Esophagus squamous epithelium (tissue), 5 donors: ENCODE measurements at places on chromosomes 11 and 22. TPM values are rescaled to one million over a fixed set of nuclear protein-coding genes. Genes with fewer than 3 reads are reported as not detected.

Gene MMP3
- not detected for total RNA-seq

GRCh38 chr11:68570691-68571090 lies 110.1 kb downstream of the PPP6R3 start:
- H3K36me3 ChIP-seq: peaks cover 100% of the 10 kb centered on the region
- no peak overlapping the region for H3K27ac ChIP-seq
- H3K4me3 ChIP-seq: no peak overlapping the region
- no peak for DNase-seq
- no peaks in the 10 kb centered on the region for H3K27me3 ChIP-seq
- no peaks in the 10 kb centered on the region for H3K4me1 ChIP-seq

- H3K27me3 ChIP-seq: no peaks in the 10 kb centered on the region
- no peaks in the 10 kb centered on the region for H3K4me1 ChIP-seq
- DNase-seq: no peak
These were observed 2.8 kb upstream of the HBE1 start for GRCh38 chr11:5272395-5273017.

GRCh38 chr11:29449281-29450074 lies 567.4 kb downstream of the KCNA4 start:
- H3K36me3 ChIP-seq: no peaks in the 10 kb centered on the region
- H3K4me1 ChIP-seq: no peaks in the 10 kb centered on the region
- no peak overlapping the region for H3K4me3 ChIP-seq
- no peaks in the 10 kb centered on the region for H3K27me3 ChIP-seq

- no peak overlapping the region for H3K4me3 ChIP-seq
- H3K36me3 ChIP-seq: no peaks in the 10 kb centered on the region
- no peak overlapping the region for H3K27ac ChIP-seq
These were observed 126.3 kb upstream of the CARD18 start for GRCh38 chr11:105265845-105266244.

DNA sequence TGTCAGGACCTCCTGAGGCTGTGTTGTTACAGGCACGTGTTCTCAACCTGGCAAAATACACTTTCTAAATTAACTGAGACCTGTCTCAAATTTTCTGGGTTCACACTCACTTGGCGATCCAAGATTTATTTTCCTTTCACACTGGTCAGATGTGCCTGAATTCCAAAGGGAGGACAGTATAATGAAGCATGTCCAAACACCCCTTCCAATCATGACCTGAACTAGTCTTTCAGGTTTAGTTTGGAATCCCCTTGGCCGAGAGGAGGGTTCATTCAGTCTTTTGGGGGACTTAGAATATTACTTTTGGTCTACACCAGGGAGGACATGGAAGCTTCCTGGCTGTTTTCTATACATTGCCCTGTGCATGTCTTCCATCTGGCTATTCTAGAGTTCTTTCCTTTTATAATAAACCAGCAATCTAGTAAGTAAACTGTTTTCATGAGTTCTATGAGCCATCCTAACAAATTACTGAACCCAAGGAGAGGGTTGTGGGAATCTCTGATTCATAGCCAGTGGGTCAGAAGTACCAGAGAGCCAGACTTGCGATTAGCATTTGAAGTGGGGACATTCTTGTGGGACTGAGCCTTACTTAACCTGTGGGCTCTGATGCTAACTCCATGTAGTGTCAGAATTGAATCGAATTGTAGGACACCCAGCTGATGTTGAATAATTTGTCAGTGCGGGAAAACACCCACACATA lies 14.8 kb upstream of the TMEM216 start:
- H3K36me3 ChIP-seq: no peaks in the 10 kb centered on the region
- H3K27me3 ChIP-seq: no peaks in the 10 kb centered on the region
- peak overlapping the region; percentile 81 for H3K27ac ChIP-seq
- no peak for DNase-seq

GRCh38 chr11:127644366-127644765 lies 643.8 kb upstream of the KIRREL3 start:
- H3K4me1 ChIP-seq: no peaks in the 10 kb centered on the region
- DNase-seq: no peak
- no peaks in the 10 kb centered on the region for H3K36me3 ChIP-seq
- no peak overlapping the region for H3K4me3 ChIP-seq
- no peaks in the 10 kb centered on the region for H3K27me3 ChIP-seq
- no peak overlapping the region for H3K27ac ChIP-seq

- no peak overlapping the region for H3K4me3 ChIP-seq
- no peak overlapping the region for H3K27ac ChIP-seq
- H3K27me3 ChIP-seq: no peaks in the 10 kb centered on the region
- H3K4me1 ChIP-seq: no peaks in the 10 kb centered on the region
- no peaks in the 10 kb centered on the region for H3K36me3 ChIP-seq
These were observed 435.4 kb downstream of the TMEM135 start for GRCh38 chr11:87473174-87473573.

Gene DEFB131B
- total RNA-seq: not detected

GRCh38 chr11:93000511-93001476 lies 31.3 kb downstream of the MTNR1B start:
- no peaks in the 10 kb centered on the region for H3K36me3 ChIP-seq
- no peaks in the 10 kb centered on the region for H3K27me3 ChIP-seq
- H3K4me3 ChIP-seq: no peak overlapping the region
- no peak for DNase-seq

Gene DDX10
- total RNA-seq: 22.0 TPM

Gene BDNF
- total RNA-seq: 0.15 TPM

DNA sequence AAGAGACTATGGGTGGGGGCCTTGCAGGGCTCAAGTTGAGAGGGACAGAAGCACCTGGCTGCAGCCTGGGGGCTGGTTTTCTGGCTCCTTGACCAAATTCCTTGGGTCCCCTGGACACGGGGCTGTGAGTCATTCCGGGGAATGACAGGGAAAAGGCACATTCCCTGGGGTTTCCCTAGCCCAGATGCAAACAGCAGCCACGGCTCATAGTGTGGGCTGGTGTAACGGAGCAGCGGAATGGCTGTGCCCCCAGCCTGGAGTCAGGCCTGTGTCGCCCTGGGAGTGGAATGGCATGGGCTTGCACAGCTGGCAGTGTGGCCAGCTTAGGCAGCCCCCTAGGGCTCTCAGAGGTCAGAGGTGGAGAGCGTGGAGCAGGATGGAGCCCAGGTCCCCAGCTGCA lies 77.6 kb upstream of the KCNQ1OT1 start:
- no peak for DNase-seq
- no peaks in the 10 kb centered on the region for H3K27me3 ChIP-seq
- H3K4me1 ChIP-seq: peaks cover 19% of the 10 kb centered on the region
- H3K27ac ChIP-seq: peak overlapping the region; percentile 86

Gene OR10A2
- total RNA-seq: not detected

Gene SCGB1A1
- total RNA-seq: 5.9 TPM

- H3K27me3 ChIP-seq: no peaks in the 10 kb centered on the region
- no peaks in the 10 kb centered on the region for H3K36me3 ChIP-seq
- no peak for DNase-seq
- H3K4me3 ChIP-seq: no peak overlapping the region
These were observed 16.6 kb downstream of the ASCC2 start for GRCh38 chr22:29821291-29822016.

Gene TAF10
- total RNA-seq: 69.2 TPM

DNA sequence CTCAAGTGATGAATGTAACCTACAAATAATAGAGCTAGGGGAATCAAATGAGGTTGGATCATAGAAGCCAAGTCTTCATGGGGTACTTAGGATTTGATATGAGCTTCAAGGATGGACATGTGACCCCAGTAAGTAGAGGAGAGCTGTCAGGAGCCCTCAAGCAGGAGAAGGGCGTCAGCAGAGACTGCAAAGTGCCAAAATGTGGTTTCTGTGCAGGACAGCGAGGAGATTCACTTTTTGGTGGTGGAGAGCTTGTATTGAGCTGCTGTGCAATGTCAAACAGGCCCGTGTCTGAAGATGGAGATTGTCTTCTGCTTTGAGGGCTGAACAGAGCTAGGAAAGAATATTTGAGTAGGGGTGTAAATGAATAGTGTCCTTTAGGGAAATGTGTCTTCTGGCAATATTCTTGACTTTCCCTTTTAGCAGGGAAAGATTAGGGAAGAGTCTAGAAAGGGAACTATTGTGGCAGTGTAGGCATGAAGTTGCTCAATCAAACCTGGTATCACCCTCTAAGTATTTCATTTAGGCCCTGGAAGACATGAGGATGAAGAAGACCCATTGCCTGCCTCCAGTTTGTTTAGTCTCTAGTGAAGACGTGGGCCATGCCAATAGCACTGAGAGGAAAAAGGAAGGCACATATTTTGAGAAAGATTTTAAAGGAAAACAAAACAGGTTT lies 31.2 kb upstream of the SORL1-AS1 start:
- H3K4me1 ChIP-seq: peaks cover under 1% of the 10 kb centered on the region
- no peak for DNase-seq
- H3K27ac ChIP-seq: no peak overlapping the region
- no peaks in the 10 kb centered on the region for H3K27me3 ChIP-seq
- H3K4me3 ChIP-seq: no peak overlapping the region
- no peaks in the 10 kb centered on the region for H3K36me3 ChIP-seq

DNA sequence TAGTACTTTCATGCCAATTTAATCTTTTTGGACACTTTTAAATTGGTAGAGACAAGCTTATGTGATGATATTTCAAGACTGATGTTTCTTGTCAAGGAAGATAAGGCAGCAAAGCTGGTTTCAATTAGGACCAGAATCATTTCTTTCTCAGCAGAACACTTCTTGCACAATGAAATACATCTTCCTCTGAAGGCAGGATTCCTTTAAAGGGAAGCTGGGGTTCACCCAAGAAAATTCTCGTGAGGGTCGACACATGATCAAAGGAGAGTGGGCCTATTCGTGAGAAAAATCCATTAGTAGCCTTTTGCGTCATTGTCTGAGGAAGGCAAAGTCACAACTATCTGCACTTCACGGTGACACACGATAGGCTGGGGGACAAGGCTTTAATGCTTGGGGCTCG lies 17.6 kb downstream of the TTC12 start:
- H3K27ac ChIP-seq: no peak overlapping the region
- no peaks in the 10 kb centered on the region for H3K36me3 ChIP-seq
- H3K27me3 ChIP-seq: no peaks in the 10 kb centered on the region
- DNase-seq: no peak
- H3K4me3 ChIP-seq: no peak overlapping the region

GRCh38 chr11:100709233-100709957 lies 22.3 kb downstream of the ARHGAP42 start:
- no peak overlapping the region for H3K4me3 ChIP-seq
- H3K36me3 ChIP-seq: no peaks in the 10 kb centered on the region
- no peak overlapping the region for H3K27ac ChIP-seq
- no peaks in the 10 kb centered on the region for H3K27me3 ChIP-seq
- H3K4me1 ChIP-seq: peaks cover 3% of the 10 kb centered on the region

Gene WNT11
- total RNA-seq: 3.2 TPM

GRCh38 chr11:60872961-60873524 lies 5.7 kb downstream of the ZP1 start:
- no peak for DNase-seq
- no peaks in the 10 kb centered on the region for H3K27me3 ChIP-seq
- H3K4me3 ChIP-seq: no peak overlapping the region
- H3K4me1 ChIP-seq: peaks cover 8% of the 10 kb centered on the region
- H3K36me3 ChIP-seq: peaks cover under 1% of the 10 kb centered on the region

Gene TRIM64
- total RNA-seq: not detected

Gene INS
- not detected for total RNA-seq

- peaks cover 23% of the 10 kb centered on the region for H3K36me3 ChIP-seq
- peaks cover 23% of the 10 kb centered on the region for H3K4me1 ChIP-seq
- DNase-seq: no peak
These were observed at the start of gene RHOD for GRCh38 chr11:67056267-67057204. RHOD (plus strand) TSS chr11:67056847; CDS start chr11:67056903, 56 bp downstream.

Gene GGT5
- total RNA-seq: 11.3 TPM

Gene MYBPC3
- total RNA-seq: not detected

- no peaks in the 10 kb centered on the region for H3K4me1 ChIP-seq
- DNase-seq: no peak
- no peaks in the 10 kb centered on the region for H3K27me3 ChIP-seq
- H3K36me3 ChIP-seq: no peaks in the 10 kb centered on the region
- H3K27ac ChIP-seq: no peak overlapping the region
- H3K4me3 ChIP-seq: no peak overlapping the region
These were observed 1079.7 kb upstream of the TENM4 start for GRCh38 chr11:80520507-80520887.

GRCh38 chr11:113447621-113448315 lies 27.4 kb downstream of the DRD2 start:
- H3K36me3 ChIP-seq: no peaks in the 10 kb centered on the region
- H3K27ac ChIP-seq: no peak overlapping the region
- H3K27me3 ChIP-seq: peaks cover 57% of the 10 kb centered on the region
- no peak for DNase-seq
- H3K4me3 ChIP-seq: no peak overlapping the region
- peaks cover 3% of the 10 kb centered on the region for H3K4me1 ChIP-seq

DNA sequence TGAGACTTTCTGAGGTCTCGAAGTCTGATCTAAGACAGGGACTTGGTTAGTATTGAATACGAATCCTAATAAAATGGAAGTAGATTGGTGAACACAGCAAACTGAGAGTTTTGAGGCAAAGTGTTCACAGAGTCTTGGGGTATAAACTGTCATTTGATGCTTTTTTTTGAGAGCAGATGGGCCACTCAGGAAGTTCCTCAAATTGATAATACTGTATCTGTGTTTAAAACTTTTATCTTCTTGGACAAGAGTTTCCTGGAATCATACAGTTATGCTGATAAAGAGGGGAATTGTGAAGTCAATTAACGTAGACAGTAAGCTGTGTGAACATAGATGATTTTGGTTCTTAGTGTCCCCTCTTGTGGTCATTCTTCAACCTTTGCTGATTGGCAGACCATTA lies 80.0 kb upstream of the CLPB start:
- no peaks in the 10 kb centered on the region for H3K36me3 ChIP-seq
- no peak for DNase-seq
- no peaks in the 10 kb centered on the region for H3K27me3 ChIP-seq
- H3K4me3 ChIP-seq: no peak overlapping the region
- no peaks in the 10 kb centered on the region for H3K4me1 ChIP-seq
- H3K27ac ChIP-seq: no peak overlapping the region
